ENCODE measurements at places on chromosomes 2 and 18.

- DNase-seq, result no peak
These were observed 55.3 kb upstream of the SULT1C3 start for GRCh38 chr2:108184419-108184818.

GRCh38 chr2:181046833-181047232, 66.4 kb downstream of the UBE2E3 start:
- DNase-seq, result no peak

GRCh38 chr2:163649080-163649479, 86.7 kb downstream of the FIGN start:
- no peak for DNase-seq

GRCh38 chr2:225814554-225814953, 415.0 kb downstream of the NYAP2 start:
- no peak for DNase-seq

- no peak for DNase-seq
These were observed 6.1 kb downstream of the NCKAP1 start for GRCh38 chr2:183031911-183032794.

- no peak for DNase-seq
These were observed 172.9 kb downstream of the FMNL2 start for GRCh38 chr2:152507907-152508306.

DNA sequence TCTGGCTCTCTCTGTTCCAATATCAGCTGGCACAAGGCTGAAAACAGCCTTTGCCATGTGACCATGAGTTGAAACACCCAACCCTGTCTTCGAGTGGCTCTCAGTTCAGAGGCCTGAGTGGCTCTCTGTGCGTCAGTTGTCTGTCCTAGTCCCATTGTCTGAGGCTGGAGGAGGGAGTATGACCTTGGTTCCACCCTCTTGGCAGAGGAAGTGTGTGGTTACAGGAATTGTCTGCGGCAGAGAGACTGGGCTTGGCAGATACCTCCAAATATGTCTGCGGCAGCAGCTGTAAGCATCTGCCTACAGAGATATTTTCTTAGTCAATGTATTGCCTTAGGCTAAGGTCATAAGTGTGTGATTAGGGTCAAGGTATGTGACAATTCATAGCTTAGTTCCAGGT, 32.6 kb downstream of the CNGA3 start:
- no peak for DNase-seq

DNA sequence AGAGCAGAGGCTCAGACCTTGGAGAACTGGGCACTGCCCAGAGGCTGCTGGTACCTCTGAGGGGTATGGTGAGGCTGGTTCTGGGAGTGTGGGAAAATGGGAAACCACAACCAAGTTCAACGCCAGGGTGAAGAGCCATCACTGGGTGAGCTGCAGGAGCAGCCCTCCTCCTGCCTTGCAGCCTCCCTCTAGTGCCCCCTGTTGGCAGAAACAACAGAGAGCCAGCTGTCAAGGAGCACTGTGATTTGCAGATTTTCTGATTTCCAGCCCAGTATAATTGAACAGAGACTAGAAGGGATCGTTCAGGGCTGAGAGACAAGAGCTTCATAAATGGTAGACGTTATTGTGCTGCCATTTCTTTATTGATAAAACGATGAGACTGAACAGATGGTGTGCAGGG, 50.5 kb downstream of the MAPK4 start:
- no peak for DNase-seq

GRCh38 chr18:35463827-35464226, 33.9 kb downstream of the INO80C start:
- DNase-seq, result no peak

All from activated naive CD4-positive, alpha-beta T cell treated with anti-CD3 and anti-CD28 coated beads, Interleukin-2, amount 50 U/mL, for 72 hours (primary cell).